ENCODE measurements at places on chromosomes 4 and X.

- no peak for DNase-seq
Measured at GRCh38 chrX:38437093-38437492, 84.7 kb downstream of the OTC start.

DNA sequence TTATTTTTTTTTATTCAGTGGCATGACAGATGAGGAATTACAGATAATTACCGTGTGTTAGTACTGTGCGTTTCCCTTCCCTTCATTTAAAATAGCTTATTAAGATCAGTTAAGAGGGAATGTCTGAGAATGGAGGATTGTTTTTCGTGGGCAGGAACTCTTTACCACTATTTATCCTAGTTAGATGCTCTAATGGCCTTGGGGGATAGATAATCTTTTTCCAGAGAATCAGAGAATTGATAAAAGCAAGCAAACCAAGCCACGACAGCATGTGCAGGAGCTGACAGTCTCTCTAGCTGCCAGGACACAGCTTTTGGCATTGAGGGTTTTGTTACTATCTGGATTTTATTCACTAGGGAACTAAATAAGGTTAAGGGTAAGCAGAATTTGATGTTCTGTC, 128.7 kb downstream of the DCLK2 start:
- DNase-seq, result no peak

DNA sequence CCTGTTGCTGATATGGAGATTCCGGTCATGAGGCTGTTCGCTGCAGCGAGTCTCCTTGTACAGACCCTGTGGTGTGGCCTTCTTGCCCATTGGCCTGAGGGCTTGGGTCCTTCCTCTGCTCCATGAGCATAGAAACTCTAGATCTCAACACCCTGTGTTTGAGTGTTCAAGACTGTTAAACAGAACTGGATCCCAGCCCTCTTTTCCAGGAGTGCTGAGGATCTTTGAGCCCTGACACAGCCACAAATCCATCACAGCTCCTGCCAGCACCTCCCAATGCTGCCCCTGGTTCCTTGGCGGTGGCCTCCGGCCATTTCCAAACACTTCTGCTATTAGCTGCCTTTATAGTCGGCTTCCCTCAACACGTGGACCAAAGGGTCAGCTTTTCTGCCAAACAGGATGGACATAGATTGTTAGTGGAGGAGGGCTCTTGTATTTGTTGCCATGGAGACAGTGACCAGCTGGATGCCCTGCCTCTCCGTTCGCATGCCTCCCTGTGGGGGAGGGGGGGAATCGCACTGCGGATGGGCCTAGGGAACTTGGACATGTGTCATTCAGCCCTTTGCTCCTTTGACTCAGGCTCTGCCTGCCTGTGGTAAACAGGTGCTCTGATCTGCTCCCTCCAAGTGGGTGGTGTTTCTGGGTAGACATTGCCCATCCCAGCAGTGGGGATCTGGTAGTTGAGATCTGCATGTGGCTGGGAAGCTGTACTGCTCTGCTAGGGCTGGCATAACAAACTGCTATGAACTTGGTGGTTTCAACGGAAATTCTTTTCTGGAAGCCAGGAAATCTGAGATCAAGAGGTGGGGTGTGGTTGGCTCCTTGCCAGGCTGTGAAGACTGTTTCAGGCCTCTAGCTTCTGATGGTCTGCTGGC, 6.9 kb upstream of the WDR1 start:
- no peak for DNase-seq

- DNase-seq, result no peak
Measured at GRCh38 chrX:12617241-12617640, 174.0 kb upstream of the PRPS2 start.

DNA sequence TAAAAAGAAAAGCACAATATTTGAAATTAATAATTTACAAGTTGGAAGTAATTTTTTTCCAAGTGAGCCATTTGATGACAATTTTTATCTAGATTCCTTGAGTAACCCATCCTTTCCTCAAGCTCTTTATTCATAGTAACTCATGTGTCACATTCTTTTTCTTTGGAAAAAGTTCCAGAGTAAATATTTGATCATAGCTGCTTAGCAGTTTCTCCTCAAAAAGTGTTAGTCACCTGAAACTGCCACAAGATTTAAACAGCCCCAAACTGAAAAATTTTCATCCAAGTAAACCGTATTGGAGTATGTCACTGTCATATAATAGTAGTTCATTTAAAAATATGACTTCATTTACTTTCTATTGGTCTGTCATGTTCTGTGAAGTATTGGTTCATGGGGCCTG, 94.6 kb upstream of the CASK start:
- no peak for DNase-seq

DNA sequence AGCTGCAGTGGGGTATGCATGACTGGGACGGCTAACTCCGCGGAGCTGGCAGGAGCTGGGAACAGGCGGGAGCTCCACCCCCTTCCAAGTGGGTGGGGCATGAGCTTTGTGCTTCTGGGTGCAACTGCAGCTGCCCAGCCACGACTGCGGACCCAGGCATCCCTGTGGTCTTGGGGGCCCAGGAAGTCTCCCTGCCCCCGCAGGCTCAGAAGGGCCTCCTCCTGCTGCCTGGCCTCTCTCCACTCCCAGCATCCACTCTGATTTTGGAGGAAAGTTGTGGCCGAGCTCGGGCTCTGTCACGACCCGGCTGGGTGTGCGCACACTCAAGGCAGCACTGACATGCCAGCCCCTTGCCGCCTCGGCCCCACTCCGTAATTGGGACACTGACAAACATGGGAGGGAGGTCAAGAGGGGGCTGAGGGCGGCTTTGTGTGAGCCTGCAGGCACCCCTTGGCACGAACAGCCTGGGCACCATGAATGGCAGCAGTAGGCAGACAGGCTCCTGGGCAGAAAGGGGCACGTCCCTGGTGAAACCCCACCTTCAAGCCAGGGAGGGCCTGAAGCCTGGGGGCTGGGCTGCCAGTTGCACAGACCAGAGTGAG, 822.6 kb downstream of the GLUD2 start:
- DNase-seq, result no peak

- DNase-seq, result no peak
Measured at GRCh38 chrX:51837921-51838320, 55.5 kb upstream of the MAGED1 start.

DNA sequence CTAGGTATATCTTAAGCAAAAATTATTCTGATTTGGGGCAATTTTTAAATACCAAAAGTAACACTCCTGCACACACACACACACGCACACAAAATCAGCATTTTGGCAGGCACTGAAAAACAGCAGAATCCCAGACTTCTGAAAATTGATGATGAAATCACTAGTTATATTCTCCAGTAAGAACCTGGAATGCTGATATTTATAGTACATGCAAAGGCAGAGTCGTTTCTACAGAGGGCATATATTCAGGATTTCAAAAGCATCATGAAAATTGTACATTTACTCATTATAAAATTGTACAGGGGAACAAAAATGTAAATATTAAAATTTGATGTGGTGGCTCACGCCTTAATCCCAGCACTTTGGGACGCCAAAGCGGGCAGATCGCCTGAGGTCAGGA, 352.5 kb upstream of the PITX2 start:
- DNase-seq, result no peak

DNA sequence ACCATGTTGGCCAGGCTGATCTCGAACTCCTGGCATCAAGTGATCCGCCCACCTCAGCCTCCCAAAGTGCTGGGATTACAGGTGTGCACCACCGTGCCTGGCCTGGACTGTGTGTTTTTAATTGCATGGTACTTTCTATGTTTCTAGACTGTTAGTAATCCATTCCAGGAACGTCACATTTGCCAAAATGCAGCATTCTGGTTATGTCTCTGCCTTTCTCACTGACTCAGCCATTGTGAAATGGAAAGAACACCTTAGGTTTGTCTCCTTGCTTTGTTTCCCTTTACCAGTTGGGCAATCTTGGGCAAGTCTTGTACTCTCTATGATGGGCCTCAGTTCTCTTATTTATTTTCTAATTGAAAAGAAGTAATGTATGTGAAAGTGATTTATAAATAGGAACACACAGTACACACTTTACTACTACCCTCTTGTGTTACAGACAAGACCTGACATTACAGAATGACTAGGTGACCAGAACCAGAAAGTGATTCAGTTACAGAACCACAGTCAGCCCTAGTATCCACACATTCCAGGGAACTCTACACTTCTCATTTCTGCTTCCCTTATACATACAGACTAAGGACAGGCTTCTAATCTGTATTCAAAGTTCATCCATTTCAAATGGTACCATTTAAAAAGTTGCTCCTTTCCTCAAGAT, 187.1 kb downstream of the MGST2 start:
- DNase-seq, result no peak

DNA sequence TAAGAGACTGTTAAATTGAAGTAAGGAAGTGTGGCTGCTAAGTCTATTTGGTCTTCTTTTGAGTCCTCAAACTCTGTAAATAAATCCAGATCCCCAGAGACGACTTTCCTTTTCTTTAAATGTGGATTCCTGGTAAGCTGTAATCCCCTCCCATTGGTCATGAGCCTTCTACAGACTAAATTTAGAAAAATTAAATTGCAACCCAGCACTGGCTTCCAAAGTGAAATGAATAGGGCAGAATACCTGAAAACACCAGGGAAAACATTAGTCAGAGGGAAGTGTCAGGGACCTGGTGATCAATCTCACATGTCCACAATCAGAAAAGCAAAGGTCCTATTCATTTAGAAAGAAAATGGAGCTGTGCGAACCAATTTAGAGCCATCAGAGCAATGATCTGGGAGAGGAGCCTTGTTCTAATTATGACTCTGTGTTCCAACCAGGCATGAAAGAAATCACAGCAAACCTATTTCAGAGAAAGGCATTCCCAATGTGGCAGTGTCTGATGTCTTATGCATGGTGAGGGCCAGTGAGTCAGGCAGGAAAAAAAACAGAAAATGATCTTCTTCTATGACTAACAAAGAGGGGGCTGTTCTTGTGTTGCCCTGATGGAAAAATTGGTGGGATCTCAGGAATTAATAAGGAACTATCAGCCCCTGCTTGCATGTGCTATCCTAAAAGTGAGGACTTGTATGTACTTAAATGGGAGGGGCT, 19.8 kb upstream of the CCDC149 start:
- DNase-seq, result no peak

GRCh38 chr4:152778656-152779512, 646 bp downstream of the TIGD4 start:
- peak; percentile 6 for DNase-seq

DNA sequence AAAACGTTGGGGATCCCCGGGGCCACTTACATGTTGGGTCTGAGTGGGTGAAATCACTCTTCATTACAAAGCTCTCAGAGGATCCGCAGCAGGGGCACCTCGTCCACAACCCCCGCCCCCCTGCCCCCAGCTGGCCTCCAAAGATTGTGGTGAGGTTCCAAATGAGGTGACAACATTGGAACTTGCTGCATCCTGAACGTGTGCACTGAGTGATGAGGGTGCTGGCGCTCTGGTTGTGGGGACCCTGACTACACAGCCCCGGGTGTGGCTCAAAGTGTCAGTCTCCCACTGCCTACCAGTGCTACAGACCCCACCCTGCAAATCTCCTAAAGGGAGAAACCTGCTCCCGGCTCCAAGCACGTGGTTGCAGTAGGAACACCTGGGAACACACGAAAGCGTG, 111.9 kb downstream of the PHKA2 start:
- DNase-seq, result no peak

GRCh38 chr4:188127214-188127874, 11.9 kb upstream of the TRIML1 start:
- DNase-seq, result no peak

DNA sequence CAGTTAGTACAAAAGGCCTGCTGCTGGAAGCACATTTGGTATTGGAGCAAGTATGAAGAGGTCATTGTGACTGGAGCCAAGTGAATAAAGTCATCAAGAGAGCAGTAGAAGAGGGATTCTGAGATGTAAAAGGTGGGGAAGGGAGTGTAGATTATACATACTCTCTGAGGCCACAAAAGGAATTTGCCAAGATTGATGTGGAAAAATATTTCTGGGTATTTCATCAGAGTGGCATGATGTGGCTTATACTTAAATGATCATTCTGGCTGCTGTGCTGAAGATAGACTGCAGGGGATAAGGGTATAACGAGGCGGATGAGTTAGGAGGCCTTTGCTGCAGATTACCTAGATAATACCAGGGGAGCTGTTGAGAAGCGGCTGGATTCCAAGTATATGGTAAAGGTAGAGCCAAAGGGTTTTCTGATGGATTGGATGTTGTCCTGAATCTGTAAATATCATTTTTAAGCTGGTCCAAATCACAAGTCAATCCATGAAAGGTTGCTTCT, 231.8 kb upstream of the AGA start:
- DNase-seq, result no peak

GRCh38 chr4:66451741-66452140, 781.5 kb upstream of the EPHA5 start:
- no peak for DNase-seq

DNA sequence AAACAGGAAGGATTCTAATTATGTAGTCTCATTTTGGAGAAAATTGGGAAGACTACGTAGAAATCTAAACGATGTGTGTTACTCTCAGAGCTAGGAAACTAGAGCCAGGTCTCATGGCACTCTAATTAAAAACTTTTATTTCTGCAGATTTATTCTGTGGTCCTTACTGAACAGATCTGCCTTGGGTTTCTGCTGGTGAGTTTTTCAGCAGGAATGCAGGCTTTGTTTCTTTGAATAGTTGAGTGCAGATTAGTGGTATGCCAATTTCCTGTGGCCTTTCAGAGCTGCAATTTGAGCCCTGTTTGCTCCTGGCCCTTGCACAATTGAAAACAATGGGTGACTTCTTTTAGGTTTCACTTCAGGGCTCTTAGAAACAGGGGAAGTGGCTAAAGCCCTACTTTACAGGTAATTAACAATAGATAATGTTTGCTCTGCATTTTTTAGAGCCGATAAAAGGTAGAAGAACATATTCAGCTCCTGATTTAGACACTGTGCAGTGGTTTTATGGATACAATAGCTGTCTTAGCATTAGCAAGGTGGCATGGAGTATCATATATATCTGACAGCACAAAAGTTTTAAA, 21.8 kb downstream of the SPRY1 start:
- no peak for DNase-seq

DNA sequence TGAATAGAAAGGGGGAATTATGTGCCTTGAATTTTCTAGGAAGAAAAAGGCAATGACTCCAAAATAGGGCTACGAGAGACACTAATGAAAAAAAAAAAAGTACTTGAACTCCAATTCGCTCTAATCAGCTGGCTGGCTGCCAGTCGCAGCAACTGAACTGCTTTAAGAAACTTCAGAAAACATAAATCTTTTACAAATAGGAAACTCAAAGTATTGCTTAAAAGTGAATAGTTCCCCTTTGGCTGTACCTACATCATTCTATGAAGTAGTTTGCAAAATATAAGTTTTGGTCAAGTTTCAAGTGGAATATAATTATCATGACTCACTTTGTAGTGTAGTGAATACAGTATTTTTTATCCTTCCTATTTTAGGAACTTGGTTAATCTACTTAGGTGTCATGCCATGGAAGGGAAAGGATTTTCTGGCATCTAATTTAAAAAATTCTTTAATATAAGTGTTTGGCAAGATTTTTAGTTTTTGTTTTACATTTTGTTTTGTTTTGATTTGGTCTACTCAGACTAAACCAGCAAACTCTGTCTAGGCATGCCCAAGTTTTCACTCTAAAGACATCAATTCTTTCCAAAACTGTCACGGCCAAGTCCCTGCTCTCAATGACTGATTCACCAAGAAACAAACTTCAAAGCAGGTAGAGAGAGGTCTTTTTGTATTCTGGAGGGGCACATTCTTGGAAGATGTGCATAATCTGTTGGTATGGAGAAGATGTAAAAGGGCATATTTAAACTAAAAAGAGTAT, 382.4 kb upstream of the GALNT7 start:
- no peak for DNase-seq

Data from stimulated activated CD4-positive, alpha-beta T cell treated with anti-CD3 and anti-CD28 coated beads, Interleukin-12 subunit alpha, Interleukin-12 subunit beta, amount 100 ng/mL, for 4 hours (primary cell).